ENCODE measurements at places on chromosomes 5 and 9.
A peak's percentile ranks its signal among the peaks of the same experiment; 100 is the strongest.

- DNase-seq, result no peak
Measured at GRCh38 chr5:135444360-135444759, 2.8 kb downstream of the DCANP1 start.

DNA sequence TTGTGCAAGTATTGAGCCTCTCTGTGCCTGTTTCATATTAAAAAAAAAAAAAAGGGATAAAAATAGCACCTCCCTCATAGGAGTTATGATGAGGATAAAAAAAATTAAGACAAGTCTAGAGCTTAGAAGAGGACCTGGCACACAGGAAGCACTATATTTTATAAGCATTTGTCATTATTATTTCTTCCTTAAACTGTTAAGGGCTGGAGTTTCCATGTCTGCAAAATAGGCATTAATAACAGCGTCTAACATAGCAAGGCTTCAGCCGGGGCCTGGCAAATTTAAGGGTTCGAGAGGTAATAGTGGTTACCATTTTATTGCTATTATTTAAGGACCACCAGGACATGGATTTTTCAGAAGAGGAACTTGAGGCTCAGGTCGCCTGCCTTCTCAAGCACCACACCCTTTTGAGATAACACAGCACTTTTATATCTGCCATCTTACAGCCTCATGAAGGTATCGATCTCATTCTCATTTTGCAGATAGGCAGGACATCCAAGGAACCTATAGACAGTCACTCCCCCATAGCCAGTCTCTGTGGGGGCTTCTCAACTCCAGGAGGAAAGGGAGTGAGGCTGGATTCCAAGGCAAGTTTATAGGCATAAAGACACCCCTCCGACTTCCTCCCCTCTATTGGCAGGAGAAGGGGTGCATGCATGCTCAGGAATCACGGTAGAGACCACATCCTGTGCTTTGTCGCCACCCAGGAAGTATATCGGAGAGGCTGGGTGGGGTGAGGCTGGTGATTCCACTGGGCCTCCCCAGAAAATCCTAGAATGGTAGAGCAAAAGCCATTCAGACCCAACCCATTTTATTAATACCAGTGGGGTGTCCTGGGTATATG is 2.4 kb downstream of the ANXA6 start:
- peak; percentile 80 for DNase-seq

DNA sequence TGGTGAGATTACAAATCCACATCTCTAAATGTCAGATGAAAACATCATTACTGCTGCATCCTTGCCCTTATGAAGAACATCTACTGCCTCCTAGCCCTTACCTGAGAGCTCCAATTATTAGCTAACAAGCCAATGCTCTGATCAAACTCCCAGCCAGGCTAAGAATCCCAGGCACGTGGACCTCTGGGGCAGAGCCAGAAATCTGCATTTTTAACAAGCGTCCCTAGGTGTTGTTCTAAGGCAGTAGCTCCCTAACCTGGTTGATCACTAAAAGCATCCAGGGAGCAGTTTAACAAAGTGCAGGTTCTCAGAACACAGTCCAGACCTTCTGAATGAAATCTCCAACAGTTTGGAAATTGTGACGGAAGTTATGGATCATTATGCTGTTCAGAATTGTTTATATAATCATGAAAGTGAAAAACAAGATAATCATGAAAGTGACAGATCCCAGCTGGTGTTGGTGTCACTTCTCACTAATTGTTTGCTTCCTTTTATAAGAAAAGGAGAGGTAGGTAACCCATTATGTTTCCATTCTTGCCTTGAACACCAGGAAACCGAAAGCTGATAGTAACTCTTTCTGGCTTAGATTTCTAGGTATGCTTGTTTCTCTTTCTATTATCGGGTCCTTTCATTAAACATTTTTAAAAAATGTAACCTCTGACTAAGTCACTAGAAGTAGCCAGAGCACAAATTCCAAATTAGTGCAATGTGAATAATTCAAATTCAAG is 216.5 kb upstream of the NR4A3 start:
- DNase-seq, result no peak

DNA sequence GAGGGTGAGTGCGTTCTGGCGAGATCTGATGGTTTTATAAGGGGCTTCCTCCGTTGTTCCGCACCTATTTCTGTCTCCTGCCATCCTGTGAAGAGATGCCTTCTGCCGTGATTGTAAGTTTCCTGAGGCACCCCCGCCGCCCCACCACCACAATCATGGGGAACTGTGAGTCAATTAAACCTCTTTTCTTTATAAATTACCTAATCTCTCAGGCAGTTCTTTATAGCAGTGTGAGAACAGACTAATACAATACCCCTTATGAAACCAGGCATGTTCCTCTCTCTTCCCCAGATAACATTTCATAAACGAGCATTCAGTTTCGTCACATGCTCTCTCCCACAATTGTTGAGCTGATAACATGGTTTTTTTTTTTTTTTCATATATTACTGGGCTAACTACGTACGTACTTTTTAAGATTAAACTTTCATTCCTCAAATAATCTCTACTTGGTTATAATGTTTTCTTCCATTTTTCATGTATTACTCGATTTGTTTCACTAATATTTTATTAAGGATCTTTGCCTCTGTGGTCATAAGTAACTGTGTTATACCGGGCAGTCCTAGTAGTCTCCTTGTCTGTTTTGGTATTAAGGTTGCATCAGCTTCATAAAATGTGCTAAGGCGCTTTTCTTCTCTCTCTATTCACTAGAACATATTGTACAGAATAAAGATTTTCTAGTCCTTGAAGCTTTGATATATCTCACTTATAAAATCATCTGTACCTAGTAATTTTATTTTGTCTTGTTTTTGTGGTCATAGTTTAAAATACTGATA is 64.9 kb upstream of the MVB12B start:
- no peak for DNase-seq

- DNase-seq, result no peak
Measured at GRCh38 chr5:143898381-143898780, 86.4 kb downstream of the HMHB1 start.

DNA sequence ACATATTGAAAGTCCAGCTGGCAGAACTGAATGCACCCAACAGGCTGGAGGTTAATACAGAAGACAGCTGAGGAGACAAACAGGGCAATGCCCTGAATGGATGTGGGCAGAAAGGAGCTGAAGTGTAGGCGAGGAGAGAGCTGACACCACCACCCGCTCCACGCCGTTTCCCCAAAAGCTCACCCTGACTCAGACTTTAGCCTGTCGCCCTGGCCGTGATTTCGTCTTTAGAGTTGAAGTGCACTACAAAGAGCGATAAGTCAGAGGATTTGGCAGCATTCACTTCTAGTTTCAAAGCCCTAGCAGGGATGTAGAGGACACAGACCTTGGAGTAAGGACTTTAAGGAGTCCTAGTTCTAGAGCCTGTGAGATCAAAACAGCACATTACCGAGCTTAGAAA is 2.2 kb upstream of the ERAP1 start:
- DNase-seq, result no peak

DNA sequence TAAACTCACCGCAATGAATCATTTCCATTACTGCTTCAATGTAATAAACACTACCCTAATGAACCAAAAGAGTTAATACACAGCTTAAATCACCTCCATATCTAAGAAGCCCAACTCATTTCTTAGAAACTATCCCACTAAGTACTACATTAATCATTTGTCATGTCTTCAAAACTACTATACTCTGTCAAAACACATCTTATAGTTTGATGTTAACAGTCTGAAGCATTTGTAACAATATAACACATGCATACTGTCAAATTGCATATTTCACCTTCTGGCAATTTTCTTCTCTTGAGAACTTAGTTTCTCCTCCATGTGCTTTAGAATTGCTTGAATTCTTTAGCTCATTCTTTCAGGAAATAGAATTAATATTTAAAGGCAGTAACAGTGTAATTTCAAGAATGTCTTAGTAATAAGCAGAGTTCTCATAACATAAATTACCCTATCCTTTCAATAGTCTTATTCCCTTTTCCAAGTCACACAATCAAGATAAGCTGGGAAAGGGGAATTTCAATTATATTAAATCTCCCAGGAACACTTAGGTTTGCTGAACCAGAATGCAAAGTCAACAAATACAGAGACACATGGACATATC is 199.7 kb downstream of the ATPSCKMT start:
- DNase-seq, result no peak

GRCh38 chr9:7790022-7790818 is 9.4 kb downstream of the DMAC1 start:
- no peak for DNase-seq

GRCh38 chr9:109162677-109163076 is 4.4 kb downstream of the FRRS1L start:
- no peak for DNase-seq
